T-helper 2 cell (primary cell): ENCODE measurements at places on chromosomes 16 and 17.

- no peak for DNase-seq
Measured at GRCh38 chr16:1494129-1494640, 1.0 kb downstream of the TELO2 start.

GRCh38 chr16:23059433-23059832 is 89.8 kb downstream of the USP31 start:
- no peak for DNase-seq

- peak; percentile 22 for DNase-seq
Measured at GRCh38 chr17:30378241-30378824, 394 bp upstream of the CPD start.

GRCh38 chr16:50530277-50531236 is 17.6 kb upstream of the NKD1 start:
- no peak for DNase-seq

GRCh38 chr17:42438600-42439567 is 15.8 kb upstream of the CAVIN1 start:
- DNase-seq: no peak

GRCh38 chr17:54891176-54891821 is 9.4 kb upstream of the TOM1L1 start:
- DNase-seq: no peak

- no peak for DNase-seq
Measured at GRCh38 chr16:61547626-61548025, 488.6 kb downstream of the CDH8 start.

DNA sequence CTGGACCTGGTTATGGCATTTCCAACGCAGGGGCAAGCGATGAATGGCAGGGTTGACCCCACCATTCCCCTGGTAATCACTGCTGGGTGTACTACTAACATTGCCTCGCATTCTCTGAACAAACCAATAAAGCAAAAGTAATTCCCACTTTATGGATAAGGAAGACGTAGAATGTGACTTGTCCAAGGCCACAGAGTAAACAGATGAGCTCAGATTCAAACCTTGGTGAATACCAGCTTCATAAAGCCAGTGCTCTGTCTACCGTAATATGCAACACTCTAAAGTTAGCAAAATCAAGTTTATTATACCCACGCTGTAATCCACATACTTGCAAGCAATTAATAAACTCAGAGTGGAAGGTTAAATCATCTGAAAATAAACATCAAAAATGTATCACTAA is 59.6 kb downstream of the ANKFY1 start:
- no peak for DNase-seq

GRCh38 chr16:66434619-66435430 is 7.7 kb downstream of the BEAN1 start:
- no peak for DNase-seq

GRCh38 chr17:36730857-36731490 is 129.6 kb downstream of the MRM1 start:
- no peak for DNase-seq

- no peak for DNase-seq
Measured at GRCh38 chr17:50922107-50922506, 56.0 kb upstream of the TOB1 start.

DNA sequence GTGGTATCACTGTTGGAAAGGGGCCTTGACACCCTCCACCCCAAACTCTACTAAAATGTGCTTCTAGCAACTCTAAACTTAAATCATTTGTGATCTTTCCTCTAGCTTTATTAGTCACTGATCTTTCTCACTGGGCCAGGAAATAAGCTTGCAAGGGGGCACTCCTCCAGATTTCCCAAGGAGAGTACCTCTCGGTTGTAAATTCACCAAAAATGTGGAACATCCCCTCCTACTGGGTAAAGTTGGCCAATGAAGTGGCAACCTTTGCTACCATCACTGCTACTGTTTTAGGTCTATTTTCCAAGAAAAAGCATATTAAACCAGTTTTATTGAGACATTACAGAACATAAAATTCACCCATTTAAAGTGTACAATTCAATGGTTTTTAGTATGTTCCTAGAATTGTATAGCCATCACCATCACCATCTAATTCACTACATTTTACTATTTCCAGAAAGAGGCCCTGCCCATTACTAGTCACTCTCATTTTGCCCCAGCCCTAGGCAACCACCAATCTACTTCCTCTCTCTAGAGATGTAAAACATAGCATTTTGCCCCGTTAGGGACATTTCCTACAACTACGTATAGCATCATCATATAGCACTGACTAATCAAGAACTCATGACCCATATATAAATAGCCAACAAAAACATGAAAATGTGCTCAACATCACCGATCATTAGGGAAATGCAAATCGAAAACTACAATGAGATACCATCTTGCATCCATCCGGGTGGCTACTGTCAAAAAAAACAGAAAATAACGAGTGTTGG is 44.6 kb upstream of the ADCY9 start:
- no peak for DNase-seq

DNA sequence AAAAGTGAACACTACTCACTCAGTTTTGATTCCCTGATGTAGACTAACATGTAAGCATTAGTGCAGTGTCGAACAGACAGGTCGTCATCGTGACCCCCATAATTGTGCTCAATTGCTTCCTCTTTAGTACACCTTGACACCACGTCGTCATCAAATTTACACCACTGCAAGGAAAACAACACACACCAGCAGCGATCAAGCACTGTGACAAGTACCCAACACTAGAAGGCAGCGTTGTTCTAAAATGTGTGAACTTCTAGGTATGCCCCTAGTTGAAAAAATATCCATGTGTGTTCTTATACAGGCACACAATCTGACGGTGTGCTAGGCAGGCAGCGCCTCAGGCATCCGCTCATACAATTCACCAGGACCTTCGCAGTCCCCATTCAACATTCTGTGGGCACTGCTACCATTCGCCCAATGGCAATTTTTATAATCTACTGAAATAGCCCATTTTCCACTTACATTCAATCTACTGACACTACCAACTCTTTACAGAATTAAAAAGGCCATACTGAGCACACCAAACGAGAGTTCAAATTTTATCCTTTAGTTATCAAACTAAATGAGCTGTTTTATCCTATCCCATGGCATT is 23.1 kb downstream of the LITAFD start:
- no peak for DNase-seq

DNA sequence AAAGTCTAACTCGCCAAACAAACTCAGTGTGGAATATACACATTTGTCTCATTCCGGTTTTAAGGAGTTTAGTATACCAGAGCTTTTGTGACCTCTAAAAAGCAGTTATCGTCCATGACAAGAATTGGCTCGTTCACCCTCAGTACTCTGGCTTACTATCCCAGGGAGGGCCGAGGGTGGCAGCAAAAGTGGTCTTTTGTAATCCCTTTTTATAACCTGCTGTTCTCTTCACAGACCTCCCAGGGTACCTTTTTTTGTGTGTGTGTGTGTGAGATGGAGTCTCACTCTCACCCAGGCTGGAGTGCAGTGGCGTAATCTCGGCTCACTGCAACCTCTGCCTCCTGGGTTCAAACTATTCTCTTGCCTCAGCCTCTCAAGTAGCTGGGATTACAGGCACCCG is 8.9 kb downstream of the NMT1 start:
- no peak for DNase-seq

DNA sequence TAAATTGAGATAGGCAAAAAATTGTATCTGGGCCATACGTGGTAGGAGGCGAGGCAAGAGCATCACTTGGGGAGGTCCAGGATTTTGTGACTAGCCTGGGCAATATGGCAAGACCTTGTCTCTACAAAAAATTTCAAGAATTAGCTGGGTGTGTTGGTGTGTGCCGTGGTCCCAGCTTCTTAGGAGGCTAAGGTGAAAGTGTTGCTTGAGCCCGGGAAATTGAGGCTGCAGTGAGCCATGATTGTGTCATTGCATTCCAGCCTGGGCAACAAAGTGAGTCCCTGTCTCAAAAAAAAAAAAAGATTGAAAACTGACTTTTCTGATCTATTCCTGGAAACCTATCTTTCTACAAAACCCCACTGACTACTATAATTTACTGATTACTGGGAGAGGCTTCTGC is 26.7 kb downstream of the CDK12 start:
- no peak for DNase-seq

DNA sequence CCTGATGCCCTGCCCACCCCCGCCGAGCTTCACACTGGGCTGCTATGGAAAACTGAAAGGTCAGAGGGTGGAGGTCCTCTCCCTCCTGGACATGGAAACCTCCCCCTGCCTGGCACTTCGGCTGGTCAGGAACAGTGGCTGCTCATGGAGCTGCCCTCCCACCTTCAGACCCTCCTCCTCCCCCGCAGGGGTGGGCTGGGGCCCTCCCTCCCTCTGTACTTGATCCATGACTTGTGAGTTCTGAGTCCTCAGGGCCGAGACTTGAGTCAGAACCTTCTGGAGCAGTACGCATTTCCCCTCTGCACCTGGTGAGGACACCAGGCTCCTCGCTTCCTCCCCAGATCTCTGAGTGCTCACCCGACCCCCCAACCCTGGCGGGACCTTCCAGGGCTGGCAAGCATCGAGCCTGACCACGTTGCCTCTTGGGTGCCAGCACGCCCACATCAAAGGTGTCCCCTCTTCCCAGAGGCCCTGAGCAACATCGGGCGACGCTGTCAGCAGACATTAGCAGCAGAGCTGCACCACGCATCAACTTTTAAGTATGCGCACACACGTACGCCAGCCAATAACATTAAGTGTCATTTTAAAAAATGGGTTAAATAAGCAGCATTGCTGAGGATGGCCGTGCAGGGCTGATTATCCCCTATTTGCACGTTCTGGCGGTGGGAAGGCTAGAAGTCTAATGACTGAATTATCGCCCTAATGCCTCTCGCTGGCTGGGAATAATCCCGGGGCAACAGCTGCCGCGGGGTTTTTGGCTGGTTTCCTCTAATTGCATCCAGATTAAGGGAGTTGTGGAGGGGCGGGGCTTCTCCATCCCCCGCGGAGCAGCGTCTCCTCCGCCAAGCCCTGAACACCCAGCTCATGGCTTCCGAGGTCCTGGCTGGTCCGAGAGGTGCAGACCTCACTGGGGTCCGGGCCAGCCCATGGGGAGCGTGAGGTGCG is 98.0 kb downstream of the TBC1D16 start:
- DNase-seq: no peak

DNA sequence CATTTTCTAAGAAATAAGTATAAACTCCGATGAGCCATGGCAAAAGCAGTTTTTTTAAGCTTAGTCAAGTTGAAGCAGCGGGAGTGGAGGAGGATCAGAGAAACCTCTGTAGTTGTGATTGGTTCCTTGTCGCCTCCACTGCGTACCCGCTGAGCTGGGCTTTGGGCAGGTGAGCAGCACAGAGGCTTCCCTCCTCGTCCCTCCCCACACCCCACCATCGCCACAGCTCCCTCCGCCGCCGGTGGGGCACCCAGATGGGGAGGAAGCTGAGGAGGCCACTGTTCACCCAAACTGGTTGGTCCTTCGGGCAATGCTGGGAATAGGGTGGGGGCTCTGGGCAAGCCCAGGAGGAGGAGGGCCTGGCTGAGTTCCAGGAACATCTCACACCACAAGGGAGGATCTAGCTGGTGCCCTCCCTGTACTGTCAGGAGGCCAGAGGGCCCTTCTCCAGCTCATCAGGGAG is 5.2 kb upstream of the MRPL38 start:
- no peak for DNase-seq

GRCh38 chr17:49327835-49328784 is 33.9 kb downstream of the ZNF652 start:
- no peak for DNase-seq

- no peak for DNase-seq
Measured at GRCh38 chr17:61174310-61174709, 225.3 kb upstream of the TBX2 start.

- no peak for DNase-seq
Measured at GRCh38 chr16:26988186-26988585, 78.5 kb upstream of the C16orf82 start.

GRCh38 chr16:47787696-47788095 is 326.6 kb downstream of the PHKB start:
- no peak for DNase-seq

DNA sequence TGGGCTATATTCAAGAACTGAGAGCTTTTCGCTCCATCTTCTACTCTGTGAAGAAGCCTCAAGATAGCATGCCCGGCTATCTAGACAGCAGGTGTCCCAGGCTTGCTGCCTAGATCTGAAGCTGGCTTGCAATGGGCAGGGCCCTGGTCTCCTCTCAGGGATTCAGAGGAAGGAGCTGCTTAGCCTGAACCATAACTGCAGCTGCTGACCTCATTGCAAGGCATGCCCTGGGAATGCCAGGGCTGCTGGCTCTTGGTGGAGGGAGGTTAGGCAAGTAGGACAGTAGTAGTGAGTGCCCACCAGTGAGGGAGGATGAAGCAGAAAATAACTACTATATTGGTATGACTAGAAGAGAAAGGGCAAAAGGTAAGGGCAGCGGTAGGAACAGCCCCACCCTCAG is 21.3 kb upstream of the SLC35B1 start:
- DNase-seq: no peak

DNA sequence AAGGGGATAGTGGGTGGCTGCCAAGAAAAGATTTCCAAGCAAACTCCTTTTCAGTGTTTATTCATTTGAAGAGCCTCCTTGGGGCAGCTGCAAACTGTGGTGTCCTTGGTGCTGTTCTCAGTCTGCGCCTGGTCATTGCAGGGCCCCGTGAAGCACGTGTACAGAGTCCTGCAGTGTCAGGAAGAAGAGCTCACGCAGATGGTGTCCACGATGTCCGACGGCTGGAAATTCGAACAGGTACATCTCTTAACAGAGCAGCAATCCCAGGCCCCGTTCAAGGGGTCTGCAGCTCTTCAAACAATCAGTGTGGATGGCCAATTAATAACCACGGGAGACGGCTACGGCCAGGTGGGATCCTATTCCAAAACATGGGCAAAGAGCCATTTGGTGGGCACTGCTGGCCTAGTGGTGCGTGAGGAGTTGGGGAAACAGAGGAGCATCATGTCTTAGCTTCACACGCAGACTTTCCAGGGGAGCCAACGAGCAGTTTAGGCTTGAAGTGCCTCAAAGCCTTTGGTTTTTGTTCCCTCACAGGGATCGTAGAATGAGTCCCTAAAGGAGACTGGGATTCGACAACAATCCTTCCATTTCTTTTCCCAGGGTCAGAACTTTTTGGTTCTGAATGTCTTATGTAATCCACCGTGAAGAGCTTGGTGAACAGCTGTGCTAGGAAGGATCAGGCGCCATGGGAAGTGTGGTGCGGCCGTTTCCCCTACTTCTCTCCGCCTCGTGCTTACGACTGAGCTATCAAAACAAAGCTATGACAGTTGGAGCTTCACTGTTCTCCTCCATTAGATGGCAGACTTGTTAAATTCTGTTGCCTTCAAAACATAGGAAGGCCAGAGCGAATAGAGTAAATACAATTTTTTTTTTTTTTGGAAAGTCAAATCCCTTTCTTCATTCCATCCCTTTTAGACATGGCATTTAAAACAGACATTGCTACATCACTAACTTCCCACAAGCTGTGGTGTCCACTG is 12.6 kb downstream of the KCTD2 start:
- DNase-seq: no peak

DNA sequence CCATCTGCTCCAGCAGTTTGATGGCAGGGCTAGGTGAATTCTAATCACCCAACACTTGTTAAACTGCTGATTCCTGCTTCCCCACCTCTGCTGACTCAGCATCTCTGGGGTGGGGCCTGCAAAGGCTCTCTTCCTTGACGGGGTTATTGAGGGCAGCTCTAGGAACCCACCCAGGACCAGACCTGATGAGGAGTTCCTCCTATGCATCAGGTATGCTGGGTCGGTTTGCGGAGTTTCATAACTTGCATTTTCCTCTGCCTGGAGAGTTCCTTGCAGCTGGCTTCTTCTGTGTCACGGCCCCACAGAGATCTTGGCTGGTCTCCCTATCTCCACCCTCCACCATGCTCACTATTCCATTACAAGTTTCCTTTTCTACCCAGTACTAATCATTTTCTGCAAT is 93.4 kb upstream of the CCL2 start:
- no peak for DNase-seq

- no peak for DNase-seq
Measured at GRCh38 chr17:61452301-61453290, at the start of gene TBX4. TBX4 (plus strand) TSS chr17:61452422; CDS start chr17:61456491, 4,069 bp downstream.
